ENCODE measurements at places on chromosomes 12 and 14.

DNA sequence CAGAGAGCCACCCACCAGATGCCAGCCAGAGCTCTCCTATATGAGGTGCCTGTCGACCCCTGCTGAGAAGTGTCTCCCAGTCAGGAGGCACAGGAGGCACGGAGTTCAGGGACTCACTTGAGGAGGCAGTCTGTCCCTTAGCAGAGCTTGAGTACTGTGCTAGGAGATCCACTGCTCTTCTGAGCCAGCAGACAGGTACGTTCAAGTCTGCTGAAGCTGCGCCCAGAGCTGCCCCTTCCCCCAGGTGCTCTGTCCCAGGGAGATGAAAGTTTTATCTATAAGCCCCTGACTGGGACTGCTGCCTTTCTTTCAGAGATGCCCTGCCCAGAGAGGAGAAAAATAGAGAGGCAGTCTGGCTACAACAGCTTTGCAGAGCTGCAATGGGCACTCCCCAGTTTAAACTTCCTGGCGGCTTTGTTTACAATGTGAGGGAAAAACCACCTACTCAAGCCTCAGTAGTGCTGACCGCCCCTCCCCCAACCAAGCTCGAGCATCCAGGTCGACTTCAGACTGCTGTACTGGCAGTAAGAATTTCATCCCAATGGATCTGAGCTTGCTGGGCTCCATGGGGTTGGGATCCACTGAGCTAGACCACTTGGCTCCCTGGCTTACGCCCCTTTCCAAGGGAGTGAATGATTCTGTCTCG, 146.7 kb upstream of the USP15 start:
- no peak for DNase-seq

DNA sequence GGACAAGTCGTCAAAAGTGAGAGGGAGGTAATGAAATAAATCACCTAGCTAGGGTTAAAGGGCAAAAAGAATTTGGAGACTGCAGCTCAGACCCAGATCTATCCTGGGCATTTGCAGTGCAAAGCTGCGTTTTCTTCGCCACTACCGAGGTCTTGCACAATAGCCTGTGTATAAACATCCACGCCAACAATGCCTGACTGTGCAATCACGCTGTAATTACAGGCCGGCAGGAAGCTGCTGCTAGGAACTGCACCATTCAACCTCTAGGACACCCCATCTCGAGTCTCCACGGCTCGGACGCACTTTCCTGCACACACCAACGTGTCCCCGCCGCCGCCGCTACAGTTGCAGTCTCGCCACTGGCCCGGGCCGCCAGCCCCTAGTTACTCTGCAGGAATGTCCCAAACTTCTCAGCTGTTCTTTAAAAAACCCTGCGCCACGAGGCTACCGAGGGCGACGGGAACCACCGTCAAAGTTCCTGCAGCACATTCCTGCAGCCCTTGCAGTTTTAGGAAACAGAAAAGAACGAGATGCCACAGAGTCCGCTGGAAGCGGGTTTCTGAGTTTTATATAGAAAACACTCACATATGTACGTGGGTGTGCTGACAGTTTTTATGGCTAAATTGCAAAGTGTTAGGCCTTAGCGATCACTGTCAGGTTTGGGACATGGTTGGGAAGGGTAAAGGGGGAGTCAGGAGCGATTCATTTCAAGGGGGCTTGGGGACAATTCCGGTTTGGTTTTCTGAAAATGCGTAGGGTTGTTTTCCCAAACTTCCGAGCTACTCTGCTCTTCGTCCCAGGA, 65.6 kb upstream of the PTGR2 start:
- no peak for DNase-seq

DNA sequence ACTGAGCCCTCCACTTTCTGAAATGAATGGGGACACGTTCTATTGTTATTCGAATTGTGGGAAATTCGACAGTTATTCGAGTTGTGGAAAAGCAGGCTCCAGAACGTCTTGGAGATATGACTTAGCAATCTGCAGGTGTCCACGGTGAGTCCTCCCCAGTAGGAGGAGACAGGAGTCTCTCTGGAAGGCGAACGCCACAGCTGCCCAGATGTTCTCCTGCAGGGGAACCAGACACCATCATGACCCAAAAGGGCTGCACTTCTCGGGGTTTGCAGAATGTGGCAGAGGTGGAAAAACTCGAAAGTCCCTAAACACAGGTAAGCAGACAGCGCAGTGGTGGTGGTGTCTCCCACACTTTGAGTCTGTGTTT, 363.6 kb upstream of the SFSWAP start:
- no peak for DNase-seq

DNA sequence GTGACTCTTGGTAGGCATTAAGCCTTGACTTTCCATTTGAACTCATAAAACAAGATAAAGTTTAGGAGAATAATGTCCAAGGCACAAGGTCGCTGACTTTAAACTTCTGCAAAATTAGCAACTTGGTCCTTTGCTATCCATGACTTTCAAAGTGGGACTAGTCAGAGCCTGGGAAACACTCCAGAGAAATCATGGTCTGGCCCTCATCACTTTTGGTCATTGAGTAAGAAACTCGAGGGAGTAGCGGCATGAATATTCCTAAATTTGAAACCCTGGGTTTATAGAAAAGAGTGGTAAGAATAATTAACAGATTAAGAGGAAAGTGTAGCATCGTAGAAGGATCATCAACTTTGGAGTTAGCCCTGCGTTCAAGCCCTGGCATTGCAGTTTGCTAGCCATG, 16.9 kb upstream of the APPL2 start:
- DNase-seq = no peak

DNA sequence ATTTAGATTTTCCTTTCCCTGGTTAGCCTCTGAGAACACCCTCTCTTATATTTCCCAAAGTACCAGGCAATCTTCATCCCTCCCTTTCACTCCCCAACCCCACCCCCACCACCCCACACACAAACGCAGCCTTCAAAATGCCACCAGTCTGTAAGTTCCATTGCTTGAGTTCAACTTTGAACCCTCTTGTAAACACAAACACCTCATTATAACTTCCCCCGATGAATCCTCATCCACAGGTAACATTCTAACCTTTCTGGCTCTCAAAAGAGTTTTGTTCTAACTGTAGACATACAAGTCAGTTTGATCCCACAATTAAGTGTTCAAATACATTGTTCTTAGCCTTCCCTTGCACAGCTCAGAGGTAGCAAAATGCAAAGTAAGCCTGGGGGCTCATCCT, 199.4 kb upstream of the FOXN3 start:
- DNase-seq = no peak

DNA sequence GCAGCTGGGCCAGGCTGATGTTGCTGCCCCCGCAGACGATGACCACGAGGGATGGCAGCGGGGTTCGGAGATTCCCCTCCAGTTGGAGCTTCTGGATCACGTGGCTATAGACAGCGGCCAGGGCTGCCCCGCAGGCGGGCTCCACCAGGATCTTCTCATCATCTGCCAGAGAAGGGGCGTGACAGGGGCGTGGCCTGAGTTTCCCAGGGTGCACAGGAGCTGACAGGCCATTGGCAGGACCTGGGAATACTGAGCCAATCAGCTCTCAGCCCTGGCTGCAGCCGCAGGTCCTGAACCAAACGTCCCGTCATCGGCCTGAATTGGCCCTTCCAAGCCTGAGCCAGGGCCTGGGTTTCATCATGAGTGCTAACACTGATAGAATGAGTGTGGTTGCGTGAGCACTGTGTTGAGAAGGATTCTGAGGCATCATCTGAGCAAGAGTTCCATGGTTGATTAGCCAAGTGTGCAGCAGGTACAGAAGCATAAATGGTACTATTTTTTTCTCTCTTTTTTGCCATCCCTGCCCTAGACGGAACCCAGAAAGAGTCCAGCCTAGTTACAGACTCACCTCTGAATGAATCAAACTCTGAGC, 10.6 kb downstream of the SDS start:
- peak; percentile 62 for DNase-seq

DNA sequence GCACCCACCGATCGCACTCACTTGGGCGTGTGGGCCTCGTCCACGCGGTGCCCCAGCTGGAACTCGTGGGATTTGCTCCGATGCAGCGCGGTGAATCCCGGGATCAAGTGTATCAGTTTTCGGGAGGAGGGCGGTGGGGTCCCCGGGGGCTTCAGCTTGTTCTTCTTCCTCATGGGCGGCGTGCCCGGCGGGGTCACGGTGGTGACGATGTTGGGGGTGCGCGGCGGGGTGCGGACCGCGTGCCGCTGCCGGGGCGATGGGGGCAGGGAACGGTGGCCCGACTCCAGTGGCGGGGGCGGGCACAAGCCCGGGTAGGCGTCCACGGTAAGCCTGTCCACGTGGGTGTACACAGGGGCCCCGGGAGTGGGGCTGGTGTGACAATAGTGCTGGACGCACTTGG, 207.8 kb downstream of the KSR2 start:
- no peak for DNase-seq

DNA sequence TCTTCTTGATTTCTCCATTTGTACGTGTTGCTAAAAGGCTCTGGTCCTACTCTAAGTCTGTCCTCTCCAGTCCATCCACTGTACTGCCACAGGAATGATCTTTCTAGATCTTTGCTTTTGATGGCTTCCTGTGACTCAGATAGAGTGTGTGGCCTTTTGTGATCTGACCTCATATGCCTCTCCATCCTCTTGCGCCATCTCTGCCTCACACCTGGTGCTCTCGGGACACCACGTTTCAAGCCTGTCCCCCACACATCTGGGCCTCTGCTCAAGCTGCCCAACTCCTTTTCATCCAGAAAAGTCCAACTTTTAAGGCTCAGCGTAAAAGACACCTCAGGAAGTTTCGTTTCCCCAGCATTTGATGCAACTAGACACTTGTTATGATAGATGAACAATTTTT, 39.0 kb downstream of the DCAF4 start:
- no peak for DNase-seq

GRCh38 chr14:100031506-100032281, 33.5 kb upstream of the EVL start:
- no peak for DNase-seq

GRCh38 chr14:56964895-56965294, 154.6 kb upstream of the OTX2 start:
- DNase-seq = no peak

DNA sequence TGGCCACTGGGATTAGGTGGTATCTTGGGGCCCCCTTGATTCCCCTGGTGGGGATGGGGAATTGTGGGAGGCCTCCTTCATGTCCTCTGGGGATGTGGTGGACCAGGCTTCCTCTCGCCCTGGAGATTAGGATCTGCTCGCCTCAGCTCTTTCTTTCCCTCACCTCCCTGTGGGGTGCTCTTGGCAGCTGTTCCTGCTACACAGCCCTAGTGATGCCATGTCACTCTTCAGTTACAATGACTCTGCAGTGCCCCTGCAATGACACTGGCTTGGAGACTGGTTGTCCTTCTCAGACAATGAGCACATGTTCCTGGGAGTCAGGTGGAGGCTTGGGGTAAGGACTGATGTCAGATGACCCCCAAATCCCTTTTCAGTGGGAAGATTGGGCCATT, 83.9 kb downstream of the ADCK1 start:
- no peak for DNase-seq

DNA sequence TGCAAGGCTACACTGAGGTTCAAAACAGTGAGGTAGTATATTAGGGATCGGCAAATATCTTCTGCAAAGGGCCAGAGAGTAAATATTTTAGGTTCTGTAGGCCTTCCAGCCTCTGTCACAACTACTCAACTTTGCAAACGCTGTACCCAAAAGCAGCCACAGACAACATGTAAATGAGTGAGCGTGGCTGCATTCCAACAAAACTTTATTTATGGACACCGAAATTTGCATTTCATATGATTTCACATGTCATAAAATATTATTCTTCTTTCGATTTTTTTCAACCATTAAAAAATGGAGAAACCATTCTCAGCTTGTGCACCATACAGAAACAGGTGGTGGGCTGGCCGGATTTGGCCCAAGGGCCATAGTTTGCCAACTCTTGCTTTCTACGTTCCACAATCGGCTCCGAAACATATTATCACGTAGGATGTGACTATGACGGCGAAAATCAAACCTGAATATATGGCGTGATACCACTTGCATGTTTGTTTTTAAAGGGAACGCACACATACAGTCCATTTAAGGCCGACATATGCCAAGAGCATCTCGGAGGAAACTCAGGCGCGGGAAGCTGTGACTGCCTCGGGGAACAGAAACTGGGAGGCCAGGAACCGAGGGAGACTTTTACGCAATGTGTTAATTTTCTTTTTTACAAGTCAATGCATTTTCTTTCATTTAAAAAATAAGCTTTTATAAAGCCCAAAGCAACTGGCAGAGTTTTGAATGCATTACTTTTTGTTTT, 7.1 kb downstream of the NCOR2 start:
- no peak for DNase-seq

GRCh38 chr14:68088451-68088854, 268.9 kb downstream of the RAD51B start:
- DNase-seq = no peak

DNA sequence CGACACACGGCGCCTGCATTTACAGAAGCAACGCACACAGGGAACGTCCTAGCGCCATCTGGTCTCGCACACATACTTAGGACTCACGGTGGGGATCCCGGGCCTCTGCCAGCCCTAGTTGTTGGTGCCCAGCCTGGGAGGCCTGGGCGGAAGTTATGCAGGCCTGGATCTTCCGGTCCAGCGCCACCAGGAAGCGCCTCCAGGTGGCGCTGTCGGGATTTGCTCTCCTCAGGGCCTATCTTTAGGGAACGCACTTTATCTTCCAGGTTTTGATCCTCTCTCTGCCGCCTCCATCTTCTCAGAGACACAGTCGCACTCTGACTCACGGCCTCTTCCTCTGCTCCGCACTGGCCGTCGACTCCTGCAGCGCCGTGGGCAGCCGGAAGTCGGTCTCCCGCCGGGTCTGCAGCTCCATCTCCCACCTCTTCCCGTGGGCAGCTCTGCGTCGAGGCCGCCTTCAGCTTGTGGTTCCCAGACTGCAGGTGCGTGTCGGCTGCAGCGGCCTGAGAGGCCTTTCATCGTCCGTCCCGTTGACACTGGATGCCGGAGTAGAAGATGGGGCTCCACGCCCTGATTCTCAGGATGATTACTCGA, 760.4 kb downstream of the TMEM121 start:
- peak; percentile 35 for DNase-seq

- DNase-seq = no peak
These were observed 50.5 kb upstream of the KRR1 start for GRCh38 chr12:75561921-75562320.

DNA sequence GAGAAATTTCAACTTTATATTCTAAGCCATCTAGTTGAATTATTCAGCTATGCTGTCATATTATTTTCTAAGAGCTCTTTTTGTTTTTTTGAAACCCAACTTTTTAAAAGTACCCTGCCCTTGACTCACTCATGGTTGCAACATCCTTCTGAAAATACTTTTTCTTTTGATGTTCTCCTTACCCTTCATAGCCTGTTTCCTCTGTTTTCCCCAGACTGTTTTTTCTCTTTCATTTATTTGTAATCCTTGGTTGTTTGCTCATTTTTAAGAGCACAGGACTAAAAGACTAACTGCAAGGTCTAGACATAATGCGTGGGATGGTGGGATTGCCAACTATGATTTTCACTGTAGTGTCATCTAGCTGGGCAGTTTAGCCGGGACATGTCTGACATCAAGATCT, 21.2 kb upstream of the CDKL1 start:
- no peak for DNase-seq

GRCh38 chr12:1576410-1577241, 17.8 kb downstream of the FBXL14 start:
- no peak for DNase-seq

Data from GM12891 (cell line).